Karpas-422 (cell line): ENCODE measurements at places on chromosomes 16 and 17. TPM values are rescaled to one million over a fixed set of nuclear protein-coding genes. Genes with fewer than 3 reads are reported as not detected.

The PRAC2 gene
- total RNA-seq = not detected in 2 replicates

The SDR42E1 gene
- total RNA-seq = 4.4 TPM in 2 replicates

DNA sequence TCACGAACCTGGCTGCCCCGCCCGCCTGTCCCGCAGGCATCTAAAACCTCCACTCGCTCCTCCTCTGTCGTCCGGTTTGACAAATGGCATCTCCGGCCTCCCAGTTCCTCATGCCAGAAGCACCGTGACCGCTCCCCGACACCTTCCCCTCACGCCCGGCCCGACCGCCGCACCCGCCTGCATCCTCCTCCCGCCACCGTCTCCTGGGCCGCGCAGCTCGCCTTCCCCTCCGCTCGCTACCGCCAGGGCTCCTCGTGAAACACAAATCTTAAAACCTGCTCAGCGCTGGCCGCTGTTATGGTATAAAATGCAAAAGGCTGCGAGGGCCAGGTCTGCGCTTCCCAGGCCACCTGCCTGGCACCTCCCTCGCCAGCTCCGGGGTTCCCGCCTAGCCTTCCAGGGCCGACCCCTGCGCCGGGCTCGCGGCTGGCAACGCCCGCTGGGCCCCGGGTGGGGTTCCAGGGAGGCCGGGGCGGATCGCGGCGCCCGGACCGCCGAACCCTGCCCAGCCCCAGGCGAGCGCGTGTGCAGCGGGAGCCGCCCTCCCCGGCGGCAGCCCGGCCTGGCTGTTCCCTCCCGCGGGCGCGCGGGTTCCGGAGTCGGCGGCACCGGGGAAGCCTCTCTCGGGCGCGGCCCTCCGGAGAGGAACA, 488 bp downstream of the SPSB3 start:
- peak overlapping the region; percentile 82 for H3K4me3 ChIP-seq
- no peaks in the 10 kb centered on the region for H3K36me3 ChIP-seq
- peak overlapping the region; percentile 32; the same call in 1 of the 2 replicates for H3K27ac ChIP-seq

GRCh38 chr16:4762205-4762604, 4.8 kb downstream of the ZNF500 start:
- H3K27ac ChIP-seq = no peak overlapping the region
- H3K4me3 ChIP-seq = no peak overlapping the region
- no peak for DNase-seq

GRCh38 chr16:11554053-11554452, 32.7 kb downstream of the LITAF start:
- peak; percentile 29 for DNase-seq
- H3K27me3 ChIP-seq = no peaks in the 10 kb centered on the region
- no peaks in the 10 kb centered on the region for H3K4me1 ChIP-seq
- no peak overlapping the region for H3K4me3 ChIP-seq
- no peak overlapping the region for H3K27ac ChIP-seq

The DPEP2 gene
- total RNA-seq = not detected in 2 replicates

DNA sequence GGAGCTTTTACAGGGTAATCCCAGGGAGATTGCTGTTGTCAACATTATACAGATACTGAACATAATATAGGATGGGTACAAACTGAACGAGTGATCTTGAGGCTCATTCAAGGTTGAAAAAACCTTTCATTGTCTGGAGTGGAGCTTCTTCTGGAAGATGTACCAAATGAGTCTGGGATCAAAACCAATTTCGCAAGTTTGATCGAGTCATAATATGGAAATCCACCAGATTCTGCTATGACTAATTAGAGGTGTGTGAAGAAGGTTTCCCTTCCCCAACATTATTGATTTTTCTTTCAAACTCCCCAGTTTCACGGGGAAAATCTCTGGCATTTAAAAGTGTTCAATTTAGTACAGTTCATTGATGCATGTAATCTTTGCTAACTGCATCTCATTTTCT, 324.1 kb downstream of the ZFHX3 start:
- H3K4me1 ChIP-seq = no peaks in the 10 kb centered on the region
- no peak overlapping the region for H3K27ac ChIP-seq
- no peak for DNase-seq
- no peak overlapping the region for H3K4me3 ChIP-seq
- H3K36me3 ChIP-seq = no peaks in the 10 kb centered on the region

DNA sequence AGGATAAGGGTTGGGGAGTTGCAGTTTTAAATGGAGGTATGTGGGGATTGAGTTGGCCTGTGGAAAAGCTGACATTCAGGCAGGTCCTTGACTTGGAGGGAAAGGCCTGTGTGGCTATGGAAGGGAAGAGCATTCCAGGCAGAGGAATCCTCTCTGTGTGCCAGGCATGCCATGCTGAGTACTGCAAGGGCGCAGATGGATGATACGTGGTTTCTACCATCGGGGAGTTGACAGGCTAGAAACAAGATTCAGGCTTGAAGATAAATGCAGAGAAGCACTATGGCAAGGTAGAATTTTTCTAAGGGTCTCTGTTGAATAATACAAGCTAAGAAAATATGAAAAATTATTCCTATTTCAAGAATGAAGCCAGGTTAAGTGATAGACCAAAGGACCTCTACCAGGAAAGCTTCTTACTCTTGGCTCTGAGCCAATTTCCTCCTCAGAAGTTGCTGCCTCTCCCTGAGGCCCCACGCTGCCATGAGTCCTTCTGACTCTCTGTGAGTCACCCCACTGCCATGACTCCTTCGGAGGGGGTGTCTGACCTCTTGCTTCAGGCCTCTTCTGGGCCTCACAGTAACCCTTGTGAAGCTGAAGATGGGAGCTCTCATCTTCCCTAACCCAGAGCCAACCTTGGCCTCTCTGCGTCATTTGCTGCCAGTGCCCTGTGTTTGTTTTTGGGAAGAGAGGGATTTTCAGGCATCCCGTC, 75.8 kb downstream of the WNT3 start:
- no peak overlapping the region for H3K4me3 ChIP-seq
- no peaks in the 10 kb centered on the region for H3K27me3 ChIP-seq
- no peaks in the 10 kb centered on the region for H3K4me1 ChIP-seq
- peaks cover 6% of the 10 kb centered on the region; the same call in 1 of the 2 replicates for H3K36me3 ChIP-seq
- DNase-seq = no peak
- no peak overlapping the region for H3K27ac ChIP-seq

The MYH11 gene
- not detected in 2 replicates for total RNA-seq

The SPNS2 gene
- total RNA-seq = not detected in 2 replicates

The TMEM92 gene
- not detected in 2 replicates for total RNA-seq

DNA sequence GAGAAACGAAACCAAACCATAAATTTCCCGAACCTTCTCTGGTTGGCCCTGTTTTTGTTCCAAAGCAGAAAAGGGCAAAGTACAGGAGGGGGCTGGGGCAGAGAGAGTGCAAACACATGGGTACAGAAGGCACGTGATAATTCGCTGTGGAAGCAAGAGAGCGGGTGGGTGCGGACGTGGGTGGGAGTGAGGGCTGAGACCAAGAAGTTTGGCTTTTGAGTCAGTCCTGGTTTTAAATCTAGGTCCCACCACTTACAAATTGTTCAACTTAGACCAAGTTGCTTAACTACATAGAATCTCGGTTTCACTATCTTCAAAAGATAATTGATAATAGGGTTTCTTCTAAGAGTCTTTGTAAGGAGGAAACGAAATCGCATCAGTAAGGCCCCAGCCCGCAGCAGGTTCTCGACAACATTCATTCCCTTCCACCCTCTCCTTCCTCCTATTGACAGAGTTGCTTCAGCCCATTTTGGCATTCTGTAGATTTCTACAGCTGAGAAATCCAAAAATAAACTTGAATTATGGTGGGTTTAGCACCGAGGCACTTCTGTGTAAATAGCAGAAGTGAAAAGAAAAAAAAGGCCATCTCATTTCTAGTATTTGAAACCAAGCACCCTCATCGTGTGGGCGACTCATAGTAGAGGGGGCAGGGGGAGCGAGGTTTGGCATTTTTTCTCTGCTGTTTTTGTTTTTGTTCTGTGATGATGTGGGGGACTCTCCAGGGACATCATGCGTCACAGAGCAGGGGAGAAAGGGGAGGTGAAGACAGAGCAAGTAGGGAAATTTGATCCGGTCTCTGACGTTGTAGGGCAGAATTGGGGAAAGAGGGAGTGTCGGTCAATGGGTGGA, 33.6 kb upstream of the CCR7 start:
- no peak overlapping the region for H3K4me3 ChIP-seq
- H3K27ac ChIP-seq = no peak overlapping the region

The CCL17 gene
- total RNA-seq = not detected in 2 replicates

DNA sequence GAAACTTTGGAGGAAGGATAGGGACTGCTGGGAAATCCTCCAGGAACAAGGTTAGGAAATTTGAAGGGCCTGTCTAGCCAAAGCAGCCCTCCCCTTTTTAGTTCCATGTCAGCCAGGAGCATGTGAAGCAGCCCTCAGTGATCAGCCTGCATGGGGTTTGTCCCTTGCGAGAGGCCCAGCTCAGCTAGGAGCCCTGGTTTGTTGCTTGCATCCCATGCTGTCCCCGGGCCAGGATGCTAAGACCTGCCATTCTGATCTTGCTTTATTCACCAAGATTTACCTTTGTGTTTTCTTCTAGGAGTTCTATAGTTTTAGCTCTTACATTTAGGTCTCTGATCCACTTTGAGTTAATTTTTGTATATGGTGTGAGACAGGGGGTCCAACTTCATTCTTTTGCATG, 27.6 kb downstream of the CLUAP1 start:
- H3K36me3 ChIP-seq = peaks cover 8% of the 10 kb centered on the region; the same call in 1 of the 2 replicates
- H3K27ac ChIP-seq = no peak overlapping the region
- H3K4me1 ChIP-seq = no peaks in the 10 kb centered on the region
- no peaks in the 10 kb centered on the region for H3K27me3 ChIP-seq
- no peak for DNase-seq
- no peak overlapping the region for H3K4me3 ChIP-seq

The PIEZO1 gene
- total RNA-seq = 1.8 and 2.1 TPM in 2 replicates

The VAT1L gene
- 5.1 and 5.8 TPM in 2 replicates for total RNA-seq

DNA sequence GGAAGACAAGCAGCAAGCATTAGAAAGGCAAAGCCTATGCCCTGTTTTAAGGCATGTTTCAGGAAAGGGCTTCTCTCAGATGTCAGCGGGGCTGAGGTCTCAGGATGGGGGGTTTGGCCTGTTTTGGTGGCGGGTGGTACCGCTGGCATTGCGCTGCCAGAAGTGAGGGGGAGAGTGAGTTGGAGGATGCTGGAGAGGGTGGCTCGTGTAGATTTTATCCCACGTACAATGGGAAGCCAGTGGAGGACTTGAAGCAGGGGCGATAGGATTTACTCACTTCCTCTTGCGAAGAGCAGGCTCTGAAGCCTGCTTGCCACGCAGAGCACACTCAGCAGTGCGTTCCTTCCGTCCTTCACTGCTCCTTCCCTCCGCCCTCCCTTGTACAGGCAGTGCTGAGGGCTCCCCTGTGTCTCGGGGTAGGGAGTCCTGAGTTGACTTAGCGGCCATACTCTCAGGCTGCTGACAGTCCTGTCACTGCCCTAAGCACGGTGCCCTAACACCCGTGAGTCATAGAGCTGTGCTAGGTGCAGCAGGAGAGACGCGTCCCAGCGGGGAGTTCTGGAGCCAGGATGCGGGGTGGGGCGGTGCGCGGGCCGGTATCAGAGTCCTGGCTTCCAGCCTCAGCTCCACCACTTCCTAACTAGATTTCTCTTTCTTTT, 113.1 kb downstream of the SNX29 start:
- H3K4me3 ChIP-seq = no peak overlapping the region
- no peaks in the 10 kb centered on the region for H3K27me3 ChIP-seq
- H3K27ac ChIP-seq = no peak overlapping the region
- no peak for DNase-seq
- H3K4me1 ChIP-seq = peaks cover 8% of the 10 kb centered on the region

DNA sequence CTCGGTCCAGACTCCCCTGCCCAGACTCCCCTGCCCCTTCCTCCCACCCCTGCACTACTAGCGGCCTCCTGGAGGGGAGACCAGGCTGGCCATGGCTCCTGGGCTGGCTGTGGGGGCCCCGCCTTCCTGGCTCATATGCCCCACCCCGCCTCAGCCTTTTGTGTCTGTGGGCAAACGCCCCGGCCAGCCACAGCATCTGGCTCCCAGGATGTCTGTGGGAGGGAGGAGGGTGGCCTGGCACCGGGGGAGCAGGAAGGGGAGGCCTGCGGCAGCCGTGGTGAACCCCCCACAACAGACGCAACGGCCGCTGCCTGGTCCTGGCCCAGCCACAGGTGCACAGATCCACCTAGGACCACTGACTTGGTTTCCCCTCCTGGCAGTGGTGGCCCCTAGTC, 32.9 kb downstream of the BAHCC1 start:
- H3K4me1 ChIP-seq = no peaks in the 10 kb centered on the region
- no peak overlapping the region for H3K27ac ChIP-seq
- no peaks in the 10 kb centered on the region for H3K36me3 ChIP-seq
- H3K27me3 ChIP-seq = no peaks in the 10 kb centered on the region

GRCh38 chr17:40026816-40027613, 11.8 kb downstream of the CSF3 start:
- no peaks in the 10 kb centered on the region for H3K27me3 ChIP-seq
- H3K4me1 ChIP-seq = no peaks in the 10 kb centered on the region
- H3K27ac ChIP-seq = no peak overlapping the region
- DNase-seq = peak; percentile 93
- H3K4me3 ChIP-seq = no peak overlapping the region
- peaks cover 11% of the 10 kb centered on the region for H3K36me3 ChIP-seq

- no peak for DNase-seq
- peaks cover 19% of the 10 kb centered on the region for H3K4me1 ChIP-seq
- no peak overlapping the region for H3K4me3 ChIP-seq
These were observed 3.3 kb downstream of the TELO2 start for GRCh38 chr16:1496464-1496863.
